Frontal cortex (tissue), 4 donors: ENCODE measurements at places on chromosomes 5 and 9. TPM values are rescaled to one million over a fixed set of nuclear protein-coding genes. Genes with fewer than 3 reads are reported as not detected.

Gene KLF9
- total RNA-seq, result 9.8 TPM

Gene DAP
- 7.3 TPM for total RNA-seq

Gene CDKN2B-AS1
- total RNA-seq, result 0.41 TPM

Gene TNPO1
- 205 TPM for total RNA-seq

Gene FYB1
- total RNA-seq, result 1.6 TPM

Gene F2RL2
- under 0.01 TPM for total RNA-seq
